Skeletal muscle cell (primary cell): ENCODE measurements at places on chromosomes 2 and 18.
A peak's percentile ranks its signal among the peaks of the same experiment; 100 is the strongest.

- peak; percentile 54 for DNase-seq
These were observed 47.8 kb downstream of the ZNF804A start for GRCh38 chr2:184646177-184646576.

- no peak for DNase-seq
These were observed 156.4 kb upstream of the KYNU start for GRCh38 chr2:142721015-142721414.

DNA sequence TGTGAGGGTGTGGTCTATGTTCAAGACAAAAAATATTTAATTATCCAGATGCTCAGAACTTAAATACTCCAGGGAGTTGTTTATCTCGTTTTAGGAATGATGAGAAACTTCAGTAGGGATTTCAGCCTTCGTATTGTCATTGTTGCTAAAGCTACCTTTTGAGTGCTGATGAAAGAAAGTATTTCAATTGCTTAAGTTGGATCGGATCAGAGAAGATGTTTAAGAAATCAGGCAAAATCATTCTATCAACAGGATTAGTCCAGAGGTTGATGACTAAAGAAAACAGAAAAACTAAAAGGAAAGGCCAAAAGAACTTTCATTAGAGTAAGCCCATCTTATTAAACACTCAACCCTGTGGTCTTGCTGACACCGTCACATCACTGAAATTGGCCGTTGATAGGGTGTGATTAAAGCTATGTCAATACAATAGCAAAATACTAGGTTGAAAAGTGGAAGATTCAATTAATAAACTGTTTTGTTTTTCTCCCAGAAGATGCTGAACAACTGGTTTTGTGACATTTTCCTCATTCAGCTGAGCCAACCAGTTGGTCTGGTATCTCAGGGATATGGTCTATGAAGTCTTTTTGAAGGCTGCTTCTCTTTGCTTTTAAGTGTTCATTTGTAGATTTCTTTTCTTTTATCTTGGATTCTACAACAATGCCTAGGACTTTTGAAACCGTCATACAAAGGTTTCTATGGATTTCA, 551.7 kb downstream of the SLC4A3 start:
- DNase-seq = no peak

DNA sequence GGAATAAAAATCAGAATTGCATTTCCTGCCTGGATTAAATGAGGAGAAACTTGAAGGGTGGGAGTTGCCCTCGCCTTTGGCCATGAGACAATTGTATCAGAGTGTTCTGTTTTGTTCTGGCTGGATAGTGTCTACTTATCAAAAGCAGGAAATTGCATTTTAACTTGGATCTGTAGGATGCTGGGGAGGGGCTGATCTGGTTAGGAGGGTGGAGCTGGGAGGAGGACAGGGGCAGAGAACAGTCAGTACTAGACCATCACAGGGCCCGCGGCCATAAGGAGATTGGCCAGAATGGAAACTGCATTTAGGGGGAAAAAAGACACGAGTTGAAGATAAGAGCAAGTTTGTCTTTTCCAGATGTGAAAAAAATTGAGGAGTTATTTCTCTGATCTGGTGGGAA, 199.1 kb upstream of the POU3F3 start:
- no peak for DNase-seq

DNA sequence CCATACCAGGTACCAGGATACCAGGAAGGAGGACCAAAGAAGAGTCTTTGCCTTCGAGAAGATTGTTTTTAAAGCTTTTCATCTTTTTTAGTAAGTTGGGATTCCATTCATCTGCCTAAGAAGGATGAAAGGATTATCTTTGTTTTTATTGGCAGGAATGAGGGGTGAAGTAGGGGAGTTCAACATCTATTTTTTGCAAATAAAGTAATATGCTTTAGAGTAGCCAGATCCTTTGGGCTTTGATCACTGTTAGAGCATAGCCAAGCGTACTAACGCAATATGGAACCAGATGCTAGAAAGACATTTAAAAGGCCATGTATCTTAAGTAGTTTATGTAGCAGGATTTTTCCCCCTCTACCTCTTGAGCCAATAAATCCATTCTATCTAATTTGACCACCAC, 133.0 kb downstream of the PRPF40A start:
- DNase-seq = no peak

- DNase-seq = no peak
These were observed 34.3 kb downstream of the LCLAT1 start for GRCh38 chr2:30481323-30481800.

GRCh38 chr2:125696560-125696959, 959.4 kb upstream of the GYPC start:
- no peak for DNase-seq

- peak; percentile 62 for DNase-seq
These were observed 13.1 kb downstream of the GNLY start for GRCh38 chr2:85707304-85707703.

DNA sequence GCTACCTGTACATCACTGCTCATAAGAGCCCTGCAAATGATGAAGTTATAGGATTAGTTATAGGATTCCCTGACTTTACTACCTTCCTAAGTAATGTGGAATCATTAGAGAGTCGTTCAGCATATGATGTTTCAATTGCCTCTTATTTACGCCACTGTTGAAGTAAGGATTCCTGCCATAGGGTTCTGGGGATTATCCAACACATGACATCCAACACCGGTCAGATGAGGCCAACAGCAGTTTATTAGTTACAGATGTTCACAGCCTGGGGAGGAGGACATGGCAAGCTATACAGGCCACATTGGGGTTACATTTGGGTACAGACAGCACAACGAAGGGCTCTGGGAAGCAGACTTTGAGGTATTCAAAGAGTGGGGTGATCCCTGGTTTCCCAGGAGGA, 134.1 kb upstream of the MC4R start:
- peak; percentile 11 for DNase-seq

DNA sequence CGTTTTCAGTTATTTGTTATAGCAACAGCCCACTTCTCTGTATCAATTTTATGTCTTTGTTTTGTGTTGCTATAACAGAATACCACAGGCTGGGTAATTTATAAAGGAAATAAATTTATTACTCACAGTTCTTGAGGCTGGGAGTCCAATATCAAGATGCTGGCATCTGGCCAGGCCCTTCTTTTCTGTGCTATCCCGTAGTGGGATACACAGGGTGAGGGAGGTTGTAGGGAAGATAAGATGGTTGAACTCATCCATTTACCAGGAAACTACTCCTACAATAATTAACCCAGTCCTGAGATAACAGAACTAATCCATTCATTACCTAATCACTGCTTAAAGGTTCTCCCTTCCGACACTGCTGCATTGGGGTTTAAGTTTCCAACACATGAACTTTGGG, 220.7 kb downstream of the TPGS2 start:
- no peak for DNase-seq

- DNase-seq = no peak
These were observed 54.1 kb downstream of the C1QL2 start for GRCh38 chr2:119104414-119104813.

DNA sequence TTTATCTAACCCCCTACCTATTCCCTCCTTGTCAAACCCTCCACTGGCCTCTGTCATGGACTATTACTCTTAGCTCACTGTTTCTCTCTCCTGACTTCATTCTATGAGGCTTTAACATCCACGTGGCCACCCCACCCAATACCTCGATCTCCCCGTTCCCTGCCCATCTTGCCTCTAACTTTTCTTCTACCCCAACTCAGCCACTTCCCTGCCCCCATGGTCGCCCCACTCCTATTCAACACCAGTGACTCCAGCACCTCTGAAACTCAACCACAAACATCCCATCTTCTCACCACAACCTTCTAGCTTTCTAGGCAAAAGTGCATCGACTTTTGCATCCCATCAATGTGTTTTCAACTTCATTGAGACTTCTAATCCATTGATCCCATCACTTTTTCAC, 94.2 kb upstream of the EPAS1 start:
- no peak for DNase-seq

DNA sequence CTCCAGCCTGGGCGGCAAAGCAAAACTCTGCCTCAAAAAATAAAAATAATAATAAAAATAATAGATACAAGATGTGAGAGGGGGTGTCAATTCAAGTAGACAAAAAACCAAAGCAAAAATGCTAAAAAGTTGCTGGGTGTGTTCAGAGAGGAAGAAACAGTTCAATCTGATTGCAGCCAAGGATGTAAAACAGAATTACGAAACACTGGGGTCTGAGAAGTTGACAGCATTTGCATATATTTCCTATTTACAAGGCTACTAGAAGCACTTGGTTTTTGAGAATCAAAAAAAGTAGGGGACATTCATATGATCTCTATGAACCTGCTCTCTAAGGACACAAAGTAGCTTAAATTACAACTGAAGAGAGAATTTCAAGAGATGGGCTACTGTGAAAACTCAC, 7.6 kb downstream of the TRIP12 start:
- no peak for DNase-seq

DNA sequence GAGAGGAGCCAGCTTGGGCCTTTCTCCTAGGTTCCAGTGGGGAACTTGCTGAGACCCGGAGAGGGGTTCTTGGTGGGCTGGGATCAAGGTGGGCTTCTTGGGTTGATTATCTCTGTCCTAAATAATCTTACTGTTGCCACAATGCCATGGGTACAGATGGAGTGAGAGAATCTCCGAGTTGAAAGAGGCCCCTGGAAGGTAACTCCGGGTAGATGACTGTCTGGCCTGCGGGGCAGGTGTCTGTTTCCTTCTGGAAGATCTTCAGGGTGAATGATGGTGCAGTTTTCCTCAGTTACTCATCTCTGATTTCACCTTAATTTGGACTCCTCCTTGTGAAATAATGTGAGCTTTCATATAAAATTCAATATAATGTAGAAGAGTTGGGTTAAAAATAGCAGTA, 159.4 kb downstream of the ACTR3 start:
- no peak for DNase-seq
